Activated CD8-positive, alpha-beta T cell treated with anti-CD3 and anti-CD28 coated beads for 36 hours (primary cell): ENCODE measurements at places on chromosomes 4 and X. TPM values are rescaled to one million over a fixed set of nuclear protein-coding genes. Genes with fewer than 3 reads are reported as not detected.

The HELT gene
- total RNA-seq = not detected

The ZNF157 gene
- total RNA-seq = 0.52 TPM

DNA sequence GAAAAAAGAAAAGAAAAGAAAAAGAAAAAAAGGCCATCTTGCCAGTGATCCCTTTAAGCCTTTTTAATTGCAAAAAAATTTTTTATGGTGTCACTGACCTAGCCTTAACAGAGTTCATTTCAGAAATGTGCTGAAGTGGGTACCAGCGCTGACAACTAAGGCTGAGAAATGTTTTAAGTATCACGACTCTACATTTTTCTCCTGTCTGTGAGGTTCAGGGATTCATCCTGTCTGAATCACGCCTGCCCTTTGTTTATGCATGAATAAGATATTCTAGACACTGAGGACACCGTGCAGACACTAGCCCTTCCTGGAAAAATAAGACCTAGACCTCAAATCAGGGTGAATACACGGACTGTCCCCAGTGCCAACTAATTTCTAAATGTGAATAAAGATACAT is 154.4 kb upstream of the NOCT start:
- DNase-seq = no peak

The FDCSP gene
- not detected for total RNA-seq

DNA sequence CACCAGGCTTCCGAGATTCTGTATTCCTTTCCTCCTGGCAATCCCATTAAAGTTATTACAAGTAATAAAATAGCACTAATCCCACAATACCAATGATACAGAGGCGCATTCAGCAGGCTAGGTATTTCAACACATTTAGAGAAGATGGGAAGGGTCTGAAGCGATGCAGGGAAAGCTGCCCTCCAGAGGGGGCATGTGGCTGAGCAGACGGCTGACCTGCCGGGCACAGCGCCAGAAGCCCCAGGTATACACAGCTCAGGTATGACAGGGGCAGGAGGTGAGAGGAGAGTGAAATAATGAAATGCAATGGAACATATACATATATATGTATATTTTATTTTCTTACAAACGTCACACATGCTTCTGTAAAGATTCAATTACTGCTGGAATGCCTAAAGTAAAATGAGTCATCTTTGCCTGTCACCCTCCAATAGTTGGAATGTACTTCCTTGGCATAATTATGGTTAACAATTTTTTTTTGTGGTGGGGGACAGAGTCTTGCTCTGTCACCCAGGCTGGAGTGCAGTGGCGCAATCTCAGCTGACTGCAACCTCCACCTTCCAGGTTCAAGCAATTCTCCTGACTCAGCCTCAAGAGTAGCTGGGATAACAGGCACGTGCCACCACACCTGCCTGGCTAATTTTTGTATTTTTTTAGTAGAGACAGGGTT is 21.3 kb upstream of the CDKN2AIP start:
- no peak for DNase-seq

The MUC7 gene
- not detected for total RNA-seq

DNA sequence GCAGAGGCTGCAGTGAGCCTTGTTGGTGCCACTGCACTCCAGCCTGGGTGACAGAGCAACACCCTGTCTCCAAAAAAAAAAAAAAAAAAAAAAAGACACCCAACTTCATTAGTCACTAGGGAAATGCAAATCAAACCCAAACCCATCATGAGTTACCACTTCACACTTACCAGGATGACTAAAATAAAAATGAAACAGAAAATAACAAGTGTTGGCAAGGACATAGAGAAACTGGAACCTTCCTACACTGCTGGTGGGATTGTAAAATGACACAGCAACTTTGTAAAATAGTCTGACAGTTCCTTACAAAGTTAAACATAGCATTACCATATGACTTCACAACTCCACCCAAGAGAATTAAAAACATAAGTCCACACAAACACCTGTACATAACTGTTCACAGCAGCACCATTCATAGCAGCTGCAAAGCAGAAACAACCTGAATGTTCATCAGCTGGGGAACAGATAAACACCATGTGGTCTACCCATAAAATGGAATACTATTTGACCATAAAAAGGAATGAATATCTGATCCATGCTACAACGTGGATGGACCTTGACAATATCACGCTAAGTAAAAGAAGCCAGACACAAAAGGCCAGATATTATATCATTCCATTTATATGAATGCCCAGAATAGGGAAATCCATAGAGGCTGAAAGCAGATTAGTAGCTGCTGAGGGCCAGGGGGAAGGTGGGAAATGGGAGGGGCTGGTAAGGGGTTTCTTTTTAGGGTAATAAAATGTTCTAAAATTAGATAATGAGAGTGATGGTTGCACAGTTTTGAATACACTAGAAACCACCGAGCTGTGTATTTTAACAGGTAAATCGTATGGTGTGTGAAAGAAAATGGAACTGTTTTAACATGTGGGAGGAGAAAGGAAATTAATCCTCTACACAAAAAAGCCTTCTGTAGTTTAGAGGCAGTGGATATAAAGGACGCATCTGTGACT is 18.3 kb downstream of the CD99L2 start:
- no peak for DNase-seq

GRCh38 chrX:142671036-142671435 is 354.7 kb upstream of the SPANXN4 start:
- no peak for DNase-seq

DNA sequence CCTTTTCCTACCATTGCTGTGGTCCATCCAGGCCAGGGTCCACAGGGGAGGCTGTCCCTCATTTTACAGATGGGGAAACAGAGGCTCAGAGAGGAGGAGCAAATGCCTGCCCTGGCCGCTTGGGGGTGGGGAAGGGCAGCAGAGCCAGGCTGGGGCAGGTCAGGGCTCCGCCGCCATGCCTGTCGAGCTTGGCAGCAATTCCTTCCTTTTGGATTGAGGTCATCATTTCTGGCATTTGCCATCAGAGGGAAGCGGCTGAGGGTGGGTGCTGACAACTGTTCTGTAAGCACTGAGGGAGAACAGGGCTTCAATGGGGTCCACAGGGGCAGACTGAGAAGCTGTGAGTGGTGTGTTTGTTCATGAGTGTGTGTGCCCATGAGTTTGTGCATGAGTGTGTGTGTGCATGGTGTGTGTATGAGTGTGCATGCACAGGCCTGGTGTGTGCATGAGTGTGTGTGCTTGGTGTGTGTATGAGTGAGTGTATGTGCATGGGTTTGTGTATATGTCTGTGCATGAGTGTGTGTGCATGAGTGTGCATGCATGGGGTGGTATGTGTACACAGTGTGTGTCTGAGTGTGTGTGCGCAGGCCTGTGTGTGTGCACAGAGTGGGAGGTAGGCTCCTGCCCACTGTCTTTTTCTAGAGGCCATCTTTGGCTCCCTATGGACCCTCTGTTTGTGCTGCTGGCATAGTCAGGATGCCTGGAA is 115.2 kb downstream of the SORCS2 start:
- no peak for DNase-seq

The PDCL2 gene
- total RNA-seq = not detected

The FRMPD4 gene
- total RNA-seq = not detected

The NPY5R gene
- total RNA-seq = not detected

The NALF2 gene
- 0.18 TPM for total RNA-seq
